Muscle of leg (tissue), 16 donors: ENCODE measurements at places on chromosomes 13 and 19. TPM values are rescaled to one million over a fixed set of nuclear protein-coding genes. Genes with fewer than 3 reads are reported as not detected.

C2CD4C gene
- polyA plus RNA-seq = 1.2 TPM

DNA sequence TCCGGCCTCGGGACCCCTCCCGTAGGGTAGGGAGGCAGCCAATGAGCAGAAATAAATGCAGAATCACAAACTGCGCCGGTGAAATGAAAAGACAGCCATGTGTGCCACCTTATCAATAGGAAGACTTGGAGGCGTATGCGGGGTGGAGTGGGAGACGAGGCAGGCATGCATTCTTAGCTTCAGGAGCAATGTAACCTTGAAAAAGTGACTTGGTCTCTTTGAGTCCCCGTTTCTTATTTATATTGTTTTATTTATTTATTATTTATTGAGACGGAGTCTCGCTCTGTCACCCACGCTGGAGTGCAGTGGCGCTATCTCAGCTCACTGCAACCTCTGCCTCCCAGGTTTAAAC lies 16.0 kb downstream of the SSC5D start:
- no peak for DNase-seq

DNA sequence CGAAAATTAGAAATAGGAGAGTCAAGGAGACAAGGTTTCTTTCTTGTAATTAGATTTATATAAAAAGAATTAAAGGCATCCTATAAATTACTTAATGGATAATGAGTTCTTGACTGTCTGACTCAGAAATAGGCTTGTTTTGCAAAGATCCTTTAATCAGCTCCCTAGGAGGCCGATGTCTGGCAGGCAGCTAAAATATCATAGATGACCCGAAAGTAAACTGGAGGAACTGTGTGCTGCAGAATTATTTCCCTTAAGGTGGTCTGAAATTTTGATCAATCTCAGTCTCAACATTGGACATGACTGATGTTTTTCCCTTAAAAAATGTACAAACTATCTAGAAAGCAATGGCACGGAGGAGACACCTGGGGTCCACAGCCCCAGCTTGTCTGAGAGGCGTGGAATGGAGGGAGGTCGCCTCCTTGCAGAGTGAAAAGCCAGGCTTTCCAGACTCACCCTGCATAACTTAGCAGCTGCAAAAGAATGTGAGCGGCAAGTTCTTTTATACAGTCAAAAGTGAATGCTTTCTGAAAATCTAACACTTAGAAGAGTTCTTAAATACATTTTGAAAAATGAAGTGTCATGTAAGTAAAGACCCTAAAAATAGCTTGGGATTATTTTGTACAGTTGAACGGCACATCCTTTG lies 44.8 kb downstream of the MBNL2 start:
- no peak for DNase-seq

SEMA6B gene
- 37.4 TPM for polyA plus RNA-seq

- DNase-seq = no peak
Observed at GRCh38 chr13:42781352-42781751, at the start of gene FAM216B. Gene FAM216B (plus strand): TSS chr13:42781584. CDS start chr13:42784068, 2,484 bp downstream.

GIPR gene
- 0.10 TPM for polyA plus RNA-seq

GRCh38 chr13:26721251-26722121 lies 39.1 kb downstream of the GPR12 start:
- DNase-seq = peak; percentile 31

- DNase-seq = no peak
Observed at GRCh38 chr19:45820413-45821102, 5.5 kb upstream of the RSPH6A start.

DNA sequence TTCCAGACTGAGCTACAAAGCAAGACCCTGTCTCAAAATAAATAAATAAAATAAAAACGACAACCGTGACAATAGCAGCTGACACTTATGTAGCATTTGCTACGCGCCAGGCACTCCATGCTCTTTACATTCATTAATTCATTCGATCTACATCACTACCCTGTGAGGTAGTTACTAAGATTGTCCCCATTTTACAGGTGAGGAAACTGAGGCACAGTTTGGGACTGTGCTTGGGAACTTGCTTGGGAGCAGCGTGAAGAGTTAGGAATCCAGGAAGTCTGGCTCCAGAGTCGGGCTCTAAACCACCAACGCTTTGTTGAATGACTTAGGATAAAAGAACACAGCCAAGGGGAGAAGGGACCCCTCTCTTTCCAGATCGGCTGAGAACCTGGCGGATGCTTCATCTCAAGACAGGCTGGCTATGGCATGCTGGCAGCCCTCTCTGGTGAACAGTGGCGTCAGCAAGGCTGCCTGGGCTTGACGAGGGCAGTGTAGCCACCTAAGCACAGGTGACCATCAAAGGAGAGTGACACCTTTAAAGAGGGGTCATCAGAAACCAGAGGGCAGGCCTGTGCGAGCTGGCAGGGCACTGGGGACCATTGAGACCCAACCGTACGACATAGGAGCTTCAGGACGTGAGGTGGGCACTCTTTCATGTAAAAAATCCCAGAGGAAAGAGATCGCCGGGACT lies 591 bp downstream of the DOHH start:
- no peak for DNase-seq

- DNase-seq = no peak
Observed at GRCh38 chr13:19267746-19268145, 86.1 kb upstream of the TUBA3C start.

- DNase-seq = no peak
Observed at GRCh38 chr19:55675661-55676354, 782 bp downstream of the EPN1 start.

LAIR1 gene
- polyA plus RNA-seq = 8.1 TPM

DNA sequence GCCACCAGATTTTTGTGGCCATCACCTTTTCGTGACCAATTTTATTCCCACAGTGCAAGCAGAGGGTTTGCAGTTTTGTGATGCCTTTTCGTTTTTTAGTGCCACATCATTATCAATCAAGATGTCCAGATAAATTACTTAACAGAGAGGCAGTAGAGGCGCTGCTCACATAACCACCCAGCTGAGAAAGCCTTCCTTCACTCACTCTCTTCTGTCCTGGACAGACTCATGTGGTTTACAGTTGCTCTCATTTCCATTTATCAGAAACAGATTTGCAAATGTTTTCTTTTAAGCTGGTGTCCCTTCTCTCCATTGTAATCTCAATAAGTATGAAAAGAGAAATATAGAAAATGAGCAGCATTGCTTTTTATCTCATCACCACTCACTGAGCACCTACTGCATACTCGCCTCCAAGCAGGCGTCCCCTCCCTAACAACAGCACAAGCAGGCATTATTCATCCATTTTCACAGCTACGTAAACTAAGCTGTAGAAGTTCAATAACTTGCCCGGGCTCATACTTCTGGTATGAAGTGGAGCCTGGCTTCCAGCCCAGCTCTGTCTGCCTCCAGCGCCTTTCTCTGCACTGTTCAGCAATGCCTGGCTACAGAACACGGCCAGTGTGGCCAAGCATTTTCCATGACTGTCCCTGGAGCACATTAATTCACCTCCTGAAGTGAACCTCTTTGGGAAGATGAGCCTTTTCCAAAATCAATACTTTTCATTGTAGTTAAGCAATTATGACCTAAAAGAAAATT lies 34.6 kb upstream of the KATNAL1 start:
- peak; percentile 97 for DNase-seq

GRCh38 chr19:30314805-30315155 lies 57.4 kb upstream of the ZNF536 start:
- DNase-seq = no peak

GRCh38 chr19:42191330-42191729 lies 26.1 kb downstream of the DEDD2 start:
- no peak for DNase-seq

ZNF426 gene
- polyA plus RNA-seq = 11.1 TPM

CSNK1A1L gene
- polyA plus RNA-seq = 0.14 TPM

DNA sequence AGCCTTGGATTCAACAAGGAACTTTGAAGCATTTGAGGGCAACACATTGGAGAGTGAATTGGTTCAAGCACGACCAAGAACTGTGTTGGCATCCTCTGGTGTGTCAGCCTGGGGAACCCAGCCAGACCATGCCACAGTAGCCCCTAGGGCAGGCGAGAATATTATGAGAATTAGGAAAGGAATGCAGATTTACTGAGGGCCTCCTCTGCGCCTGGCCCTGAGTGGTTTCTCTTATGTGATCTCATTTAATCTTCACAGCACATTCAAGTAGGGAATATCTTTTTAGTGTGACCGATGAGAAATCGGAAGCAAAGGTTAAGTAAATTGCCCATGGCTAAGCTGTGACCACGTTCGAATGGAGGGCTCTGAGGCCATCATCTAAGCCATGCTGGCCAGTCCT lies 15.3 kb upstream of the ERICH6B start:
- no peak for DNase-seq

C19orf81 gene
- 2.1 TPM for polyA plus RNA-seq

BEST2 gene
- not detected for polyA plus RNA-seq
